Activated T-helper 2 cell treated with anti-CD3 and anti-CD28 coated beads, Interferon-gamma antibody, Interleukin-2, Interleukin-4, amounts not matched to agents 10 μg/mL and 5 μg/mL and 100 μg/mL, durations not matched to agents 14 hours and 24 hours and 36 hours (primary cell): ENCODE measurements at places on chromosomes 5 and 9.

GRCh38 chr5:59189472-59190244, 606.8 kb downstream of the RAB3C start:
- no peak for DNase-seq

DNA sequence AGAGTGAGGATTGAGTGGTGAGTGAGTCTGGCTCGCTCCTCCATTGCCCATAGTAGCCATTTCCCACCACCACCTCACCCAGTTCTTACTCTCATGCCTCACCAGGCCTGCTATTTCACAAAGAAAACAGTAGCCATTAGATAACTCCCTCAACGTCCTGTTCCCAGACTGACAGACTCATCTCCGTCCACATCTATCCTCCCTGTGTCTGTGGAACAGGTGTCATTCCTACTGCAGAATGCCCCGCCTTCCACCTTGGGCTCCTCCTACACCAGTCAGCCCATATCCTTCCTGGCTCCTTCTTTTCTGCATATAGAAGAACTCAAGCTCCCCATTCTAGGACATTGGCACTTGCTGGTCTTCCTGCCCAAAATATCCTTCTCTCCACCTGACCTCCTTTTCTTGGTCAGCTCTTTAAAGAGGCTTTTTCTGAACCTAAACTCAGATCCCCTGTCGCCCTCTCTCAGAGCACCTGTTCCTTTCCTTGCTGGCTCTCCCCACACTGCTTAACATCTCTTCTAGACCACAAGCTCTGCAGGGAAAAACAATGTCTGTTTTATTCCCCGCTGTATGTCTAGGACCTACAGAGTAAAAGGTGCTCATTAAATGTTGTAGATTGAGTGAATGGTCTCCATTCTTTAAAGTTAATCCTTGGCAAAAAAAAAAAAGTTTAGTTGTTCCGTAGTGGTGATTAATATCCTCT, 3.2 kb downstream of the TNFAIP8 start:
- no peak for DNase-seq

DNA sequence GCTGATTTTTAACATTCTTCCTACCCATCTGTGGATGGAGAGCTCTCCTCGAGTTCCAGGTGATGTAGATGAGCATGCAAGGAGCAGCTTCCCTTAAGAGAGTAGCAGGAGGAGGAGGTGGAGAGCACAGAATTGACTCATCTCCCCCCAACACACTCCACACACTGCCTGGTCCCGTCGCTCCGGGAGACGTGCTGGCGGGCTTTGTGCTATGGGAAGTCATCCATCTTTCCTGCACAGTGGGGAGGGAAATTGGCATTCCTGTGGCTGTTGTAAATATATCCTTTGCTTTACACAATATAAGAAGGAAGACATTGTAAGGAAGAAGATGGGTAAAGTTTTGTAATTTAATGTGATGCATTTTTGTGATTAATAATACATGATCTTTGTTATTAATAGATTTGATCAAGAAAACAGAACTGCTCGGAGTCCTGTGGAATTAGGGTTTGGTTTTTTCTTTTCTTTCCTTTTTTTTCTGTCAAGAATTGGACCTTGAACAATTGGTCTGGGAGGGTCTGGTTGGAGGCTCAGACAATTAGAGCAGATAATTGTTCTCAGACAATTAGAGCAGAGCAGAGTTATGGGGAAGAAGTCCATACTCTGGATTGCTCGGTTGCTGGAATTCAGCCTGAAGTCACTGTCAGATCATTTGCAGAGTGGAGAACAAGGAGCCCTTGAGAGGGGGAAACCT, 297.8 kb downstream of the GADD45G start:
- no peak for DNase-seq

GRCh38 chr9:589723-590122, 251.8 kb upstream of the DMRT1 start:
- no peak for DNase-seq

DNA sequence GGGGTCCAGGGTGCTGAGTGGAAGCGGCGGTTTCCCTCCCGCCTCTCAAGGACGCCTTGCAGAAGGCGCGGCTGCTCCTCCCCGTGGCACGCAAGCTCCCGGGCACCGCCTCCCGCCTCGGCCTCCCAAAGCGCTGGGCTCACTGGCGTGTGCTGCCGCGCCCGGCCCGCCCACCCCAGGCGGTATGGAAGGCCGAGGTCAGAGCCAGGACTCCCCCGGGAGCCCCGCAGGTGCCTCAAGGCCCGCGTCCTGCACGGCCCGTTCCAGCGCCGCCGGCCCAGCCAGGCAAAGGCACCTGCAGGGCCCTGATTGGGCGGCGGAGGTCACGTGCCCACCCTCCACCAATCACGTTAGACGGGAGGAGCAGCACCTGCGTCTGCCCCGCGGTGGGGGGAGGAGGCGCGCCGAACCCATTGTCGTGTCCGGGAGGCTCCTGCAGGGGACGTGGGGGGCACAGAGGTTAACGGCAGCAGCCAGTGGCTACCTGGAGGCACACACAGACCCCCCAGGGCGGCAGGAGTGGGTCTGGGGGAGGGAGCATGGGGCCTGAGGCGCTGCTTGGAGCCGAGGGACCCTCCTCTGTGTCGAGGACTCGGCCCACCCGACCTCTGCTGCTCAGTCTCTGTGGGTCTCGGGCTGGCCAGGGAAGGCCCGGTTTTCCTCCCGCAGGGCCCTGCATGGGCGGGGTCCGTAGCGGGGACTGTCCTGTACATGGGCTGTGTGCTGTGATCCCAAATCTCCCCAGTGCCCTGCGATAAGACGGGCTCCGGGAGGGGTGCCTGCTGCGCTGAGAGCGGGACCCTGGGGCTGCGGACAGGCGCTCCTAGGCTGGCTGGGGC, 2.0 kb upstream of the LCN12 start:
- DNase-seq: peak; percentile 94

DNA sequence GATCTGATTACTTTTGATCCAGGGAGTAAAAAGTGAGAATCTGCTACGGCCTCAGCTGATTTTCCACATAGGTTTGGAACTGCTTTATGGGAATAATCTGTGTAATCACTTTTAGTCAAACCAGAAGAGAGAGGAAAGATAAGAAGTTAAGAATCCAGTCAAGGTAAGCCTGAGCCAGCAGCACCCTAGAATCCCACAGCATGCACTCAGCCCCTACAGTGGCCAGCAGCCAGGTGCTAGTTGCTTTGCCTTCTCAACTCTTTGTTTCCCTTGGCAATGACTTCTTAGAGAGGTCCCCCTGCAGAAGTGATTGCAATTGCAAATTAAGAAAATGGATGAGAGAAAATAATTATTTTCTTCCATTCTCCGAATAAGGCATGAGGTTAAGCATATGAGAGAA, 59.7 kb upstream of the TMED7 start:
- DNase-seq: no peak

DNA sequence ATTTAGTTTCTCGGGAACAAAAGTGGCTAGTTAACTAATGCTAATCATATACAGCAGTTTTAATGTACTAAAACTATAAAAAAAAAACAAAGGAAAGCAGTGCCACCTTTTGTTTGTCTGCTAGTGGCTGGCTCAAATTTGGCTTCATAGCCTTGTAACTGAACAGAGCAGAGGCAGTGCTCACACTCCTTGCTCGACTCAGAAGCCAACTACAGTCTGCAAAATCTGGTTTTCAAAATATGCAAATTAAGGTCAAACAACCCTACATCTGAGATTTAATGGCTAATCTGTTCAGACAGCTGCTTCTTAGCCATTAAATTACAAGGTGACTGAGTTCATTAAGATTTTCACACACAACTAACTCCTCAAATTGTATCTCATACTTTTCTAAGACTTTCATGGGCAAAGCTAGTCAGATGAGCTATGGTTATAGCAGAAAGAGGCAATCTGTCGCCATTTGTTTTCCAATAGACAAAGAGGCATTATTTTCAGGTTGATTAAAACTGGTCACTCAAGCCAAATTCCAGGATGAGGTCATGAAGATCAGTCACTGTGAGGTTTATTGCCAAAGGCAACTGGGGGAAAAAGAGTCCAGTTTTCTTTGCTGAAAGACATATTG, 56.8 kb upstream of the EPB41L4A start:
- no peak for DNase-seq

GRCh38 chr9:91127653-91128052, 234.1 kb downstream of the AUH start:
- no peak for DNase-seq

GRCh38 chr5:151179489-151179840, 21.9 kb upstream of the ANXA6 start:
- no peak for DNase-seq

GRCh38 chr5:31911291-31912265, 262.5 kb downstream of the GOLPH3 start:
- no peak for DNase-seq

DNA sequence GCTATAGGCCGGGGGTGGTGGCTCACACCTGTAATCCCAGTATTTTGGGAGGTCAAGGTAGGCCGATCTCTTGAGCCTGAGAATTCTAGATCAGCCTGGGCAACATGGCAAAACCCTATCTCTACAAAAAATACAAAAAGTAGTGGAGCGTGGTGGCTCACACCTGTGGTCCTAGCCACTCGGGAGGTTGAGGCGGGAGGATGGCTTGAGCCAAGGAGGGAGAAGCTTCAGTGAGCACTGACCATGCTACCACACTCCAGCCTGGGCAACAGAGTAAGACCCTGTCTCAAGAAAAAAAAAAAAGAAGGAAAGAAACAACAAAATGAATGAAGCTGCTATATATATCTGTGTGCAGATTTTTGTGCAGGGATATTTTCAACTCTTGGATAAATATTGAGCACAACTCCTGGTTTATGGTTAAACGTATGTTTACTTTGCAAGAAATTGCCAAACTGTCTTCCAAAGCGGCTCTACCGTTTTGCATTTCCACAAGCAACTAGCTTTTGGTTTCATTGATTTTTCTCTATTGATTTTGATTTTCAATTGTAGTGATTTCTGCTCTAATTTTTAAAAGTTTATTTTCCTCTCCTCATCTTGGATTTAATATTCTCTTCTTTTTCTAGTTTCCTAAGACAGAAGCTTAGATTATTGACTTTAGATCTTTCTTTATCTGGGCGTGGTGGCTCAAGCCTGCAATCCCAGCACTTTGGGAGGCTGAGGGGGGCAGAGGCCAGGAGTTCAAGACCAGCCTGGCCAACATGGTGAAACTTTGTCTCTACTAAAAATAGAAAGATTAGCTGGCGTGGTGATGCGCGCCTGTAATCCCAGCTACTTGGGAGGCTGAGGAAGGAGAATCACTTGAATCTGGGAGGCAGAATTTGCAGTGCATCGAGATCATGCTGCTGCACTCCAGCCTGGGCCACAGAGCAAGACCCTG, 49.2 kb downstream of the SPIN1 start:
- DNase-seq: no peak
